ENCODE measurements at places on chromosomes 3 and 15.

DNA sequence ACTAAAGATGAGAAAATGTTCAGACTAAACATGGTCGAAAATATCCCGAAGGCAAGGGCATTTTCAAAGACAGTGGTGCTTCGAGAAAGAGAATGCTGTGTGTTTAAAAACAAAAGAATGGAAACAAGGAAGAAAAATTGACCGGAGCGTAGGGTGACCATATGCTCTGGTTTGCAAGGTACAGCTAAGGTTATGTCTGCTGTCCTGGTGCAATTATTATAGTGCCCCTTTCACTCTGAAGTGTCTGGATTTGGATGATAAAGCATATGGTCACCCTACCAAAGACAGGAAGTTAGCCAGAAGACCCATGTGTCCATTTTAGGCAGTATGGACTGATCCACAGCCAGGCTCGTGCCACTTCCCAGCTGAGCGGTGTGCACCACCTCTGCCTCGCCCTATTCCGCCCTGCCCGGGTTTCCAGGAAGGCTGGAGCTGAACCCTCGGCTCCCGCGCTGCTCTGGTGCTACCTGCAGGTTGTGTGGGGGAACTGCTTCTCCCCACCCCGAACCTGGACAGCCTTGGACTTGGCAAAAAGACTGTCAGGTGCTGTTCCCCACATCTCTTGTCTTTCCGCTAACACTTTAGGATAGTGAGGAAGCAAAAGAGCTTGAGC lies 25.2 kb downstream of the GOLGA6D start:
- DNase-seq = peak; percentile 21

DNA sequence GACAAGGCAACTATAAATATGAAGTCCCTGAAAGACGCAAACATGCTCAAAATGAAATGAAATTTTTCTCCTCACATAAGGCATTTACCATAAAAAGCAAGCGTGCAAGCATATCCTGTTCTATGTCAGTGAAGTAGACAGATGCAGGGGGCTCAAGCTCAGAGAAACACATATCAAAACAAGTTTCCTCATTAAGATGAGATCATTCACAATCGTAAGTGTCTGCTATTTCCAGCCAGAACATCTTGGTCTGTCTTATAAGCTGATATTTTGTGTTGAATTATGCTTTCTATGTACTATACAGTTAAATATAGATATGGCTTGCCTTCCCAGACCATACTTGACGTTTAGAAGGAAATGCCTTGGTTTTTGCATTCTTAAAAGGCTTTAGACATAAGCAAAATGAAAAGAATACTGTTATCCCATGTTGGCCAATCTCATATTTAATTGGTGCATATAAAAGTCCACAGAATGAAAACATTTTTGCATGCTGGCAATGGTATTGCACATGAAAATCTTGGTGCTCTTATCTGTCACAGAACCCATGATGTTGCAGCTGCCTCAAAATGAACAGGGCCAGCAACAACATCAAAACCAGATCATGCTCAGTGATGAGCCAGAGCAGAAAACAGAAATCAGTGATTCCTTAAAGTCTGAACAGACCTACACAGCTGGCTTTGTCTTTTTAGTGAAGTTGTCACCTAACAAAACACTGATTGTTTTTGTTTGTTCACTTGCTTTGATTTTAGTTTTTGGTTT lies 65.4 kb downstream of the SIDT1 start:
- DNase-seq = no peak

DNA sequence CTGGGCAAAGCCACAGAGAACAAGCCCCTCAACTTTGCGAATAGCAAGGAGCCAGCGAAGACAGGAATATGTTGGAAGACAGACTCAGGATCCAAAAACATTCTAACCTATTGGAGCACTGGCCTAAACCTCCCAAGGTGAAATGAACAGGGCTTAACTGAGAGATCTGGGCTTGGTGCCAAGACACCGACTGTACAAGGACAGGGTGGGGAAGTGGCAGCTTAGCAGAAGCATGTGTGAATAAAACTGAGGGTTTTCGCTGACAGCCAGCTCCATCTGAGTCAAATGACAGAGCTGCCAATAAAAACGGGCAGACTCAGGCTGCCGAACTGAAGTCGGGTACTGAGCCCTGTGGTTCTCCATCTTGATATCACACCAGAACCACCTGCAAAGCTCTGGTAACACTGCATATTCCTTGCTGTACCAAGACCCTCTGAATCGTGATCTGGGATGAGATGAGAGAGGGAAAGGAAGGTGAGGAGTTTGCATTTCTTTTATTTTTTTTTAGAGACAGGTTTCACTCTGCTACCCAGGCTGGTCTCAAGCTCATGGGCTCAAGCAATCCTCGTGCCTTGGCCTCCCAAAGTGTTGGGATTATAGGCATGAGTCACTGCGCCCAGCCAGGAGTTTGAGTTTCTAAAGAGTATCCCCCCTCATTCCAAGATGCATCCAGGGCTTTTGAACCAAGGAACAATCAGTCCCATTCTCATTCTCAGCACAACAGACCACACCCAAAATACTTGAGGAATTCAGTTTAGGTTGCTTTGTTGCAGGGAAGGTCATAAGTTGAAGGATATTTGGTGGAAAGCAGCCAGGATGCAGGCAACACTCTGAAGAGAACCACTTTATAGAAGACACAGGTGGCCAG lies 6.0 kb upstream of the PLCB2 start:
- DNase-seq = peak; percentile 75

DNA sequence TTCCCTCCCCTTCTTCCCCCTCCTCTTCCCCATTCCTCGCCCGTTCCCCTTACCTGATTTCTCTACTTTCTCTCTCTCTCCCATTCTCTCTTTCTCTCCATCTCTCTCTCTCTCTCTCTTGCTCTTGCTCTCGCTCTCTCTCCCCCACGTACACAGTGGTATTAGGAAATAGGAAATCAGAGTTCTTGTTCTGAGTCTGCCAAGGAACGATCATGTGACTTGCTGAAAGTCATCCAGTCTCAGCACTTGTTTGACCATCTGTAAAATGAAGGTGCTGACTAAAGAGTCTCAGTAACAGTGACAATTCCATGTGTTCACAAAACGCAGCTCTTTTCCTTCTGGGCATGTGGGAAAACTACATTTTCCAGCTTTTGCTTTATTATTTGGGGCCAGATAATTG lies 445.0 kb upstream of the TGFBR2 start:
- DNase-seq = no peak

GRCh38 chr15:65583701-65584100 lies 27.2 kb downstream of the INTS14 start:
- peak; percentile 67 for DNase-seq

GRCh38 chr3:147007736-147008245 lies 398.6 kb downstream of the ZIC4 start:
- no peak for DNase-seq

DNA sequence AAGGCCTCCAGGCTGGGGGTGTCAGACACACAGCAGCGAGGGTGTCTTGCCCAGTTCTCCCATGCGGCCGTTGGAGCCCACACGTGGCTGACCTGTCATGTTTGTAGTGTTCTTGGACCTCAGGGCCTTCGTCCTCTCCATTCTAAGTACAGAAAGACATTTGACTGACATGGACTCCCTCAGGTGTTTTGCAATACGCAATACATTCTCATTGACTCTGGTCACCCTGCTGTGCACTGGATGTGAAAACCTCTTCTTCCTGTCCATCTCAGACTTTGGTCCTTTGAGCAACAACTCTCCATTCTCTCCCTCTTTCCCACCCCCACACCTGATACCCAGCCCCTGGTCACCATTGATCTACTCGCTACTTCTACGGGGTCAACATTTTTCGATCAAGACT lies 28.9 kb upstream of the ACAD9 start:
- DNase-seq = no peak

GRCh38 chr3:14959359-14959943 lies 12.1 kb downstream of the NR2C2 start:
- DNase-seq = no peak

- DNase-seq = no peak
Measured at GRCh38 chr3:120357807-120358206, 8.7 kb upstream of the LRRC58 start.

DNA sequence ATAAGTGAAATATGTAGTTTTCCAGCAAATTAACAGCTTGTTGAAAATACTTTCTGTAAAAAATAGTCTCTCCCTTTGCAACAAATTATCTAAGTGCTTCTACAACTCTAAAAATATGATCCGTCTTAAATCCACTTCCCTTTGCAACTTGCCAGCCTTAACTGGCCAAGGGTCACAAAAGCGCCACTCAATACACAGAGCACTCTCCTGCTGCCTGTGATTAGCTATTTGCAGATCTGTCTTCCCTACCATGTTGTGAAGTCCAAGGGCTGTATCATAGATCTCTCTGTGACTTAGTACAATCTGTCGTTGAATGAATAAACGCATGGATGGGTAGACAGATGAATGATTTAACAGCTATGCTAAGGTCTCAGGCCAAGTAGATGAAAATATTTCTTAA lies 76.2 kb downstream of the ITGB5 start:
- DNase-seq = no peak

GRCh38 chr3:44109771-44110361 lies 131.8 kb upstream of the TOPAZ1 start:
- DNase-seq = peak; percentile 67

- no peak for DNase-seq
Measured at GRCh38 chr3:81445712-81446111, 315.7 kb downstream of the GBE1 start.

DNA sequence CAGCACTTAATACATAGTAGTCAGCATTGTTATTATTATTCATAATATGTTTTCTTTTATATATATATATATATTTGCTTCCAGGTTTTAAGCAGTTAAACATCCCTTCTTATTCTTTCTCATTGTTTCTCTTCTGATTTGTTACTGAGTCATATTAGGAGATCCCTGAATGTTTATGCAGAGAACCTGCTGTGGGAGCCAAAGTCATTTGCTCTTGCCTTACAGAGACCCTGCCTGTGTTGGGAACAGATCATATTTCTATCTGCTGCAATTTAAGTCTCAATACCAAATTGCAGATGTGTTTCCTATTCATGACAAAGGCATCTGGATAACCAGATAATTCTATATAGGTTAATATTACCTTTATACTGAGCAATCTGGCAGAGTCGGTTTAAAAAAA lies 323.0 kb upstream of the UMPS start:
- peak; percentile 25 for DNase-seq

- no peak for DNase-seq
Measured at GRCh38 chr3:133077688-133078087, 39.5 kb downstream of the TMEM108 start.

- DNase-seq = no peak
Measured at GRCh38 chr3:123471106-123471505, 22.2 kb upstream of the ADCY5 start.

DNA sequence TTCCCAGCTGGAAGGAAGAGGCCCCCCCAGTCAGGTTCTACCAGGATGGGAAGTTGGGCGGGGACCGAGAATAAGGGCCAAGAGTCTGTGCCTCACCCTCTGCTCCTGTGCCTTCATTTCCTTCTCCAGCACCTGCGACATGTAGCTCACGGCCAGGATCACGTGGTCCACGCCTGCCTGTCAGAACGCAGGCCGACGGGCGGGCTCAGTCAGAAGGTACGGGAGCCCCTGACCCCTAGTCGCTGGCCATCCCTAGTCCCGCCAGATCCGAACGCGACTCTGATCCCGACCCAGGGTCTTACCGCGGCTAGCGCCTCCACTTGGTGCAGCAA lies 489 bp downstream of the GMPPB start:
- DNase-seq = peak; percentile 62

GRCh38 chr3:21938267-21938681 lies 187.3 kb upstream of the ZNF385D start:
- DNase-seq = no peak

GRCh38 chr3:145639003-145639606 lies 521.9 kb downstream of the PLOD2 start:
- DNase-seq = peak; percentile 14

DNA sequence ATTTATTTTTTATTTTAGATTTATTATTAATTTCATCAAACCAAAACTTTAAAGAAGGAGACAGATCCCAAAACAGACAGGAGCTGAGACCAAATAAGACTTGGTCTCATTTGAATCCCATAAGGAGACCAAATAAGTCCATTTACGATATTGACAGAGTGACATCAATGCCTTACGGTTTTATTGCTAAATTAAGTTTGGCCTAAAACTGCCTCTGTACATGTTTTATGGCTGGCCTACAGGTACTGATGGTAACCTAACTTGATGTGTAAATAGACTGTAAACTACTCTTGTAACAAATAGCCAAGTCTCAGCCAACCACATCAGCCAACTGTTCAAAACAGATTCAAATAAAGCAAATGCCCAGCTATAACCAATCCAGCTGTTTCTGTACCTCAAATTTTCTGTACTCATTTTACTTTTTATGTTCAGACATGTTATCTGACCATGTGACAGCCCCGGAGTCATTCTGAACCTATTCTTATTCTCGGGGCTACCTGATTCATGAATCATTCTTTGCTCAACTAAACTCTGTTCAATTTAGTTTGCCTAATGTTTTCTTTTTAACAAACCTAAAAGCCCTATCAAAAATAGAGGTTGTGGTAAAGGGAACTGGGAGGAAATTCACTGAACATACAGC lies 89.4 kb upstream of the CDAN1 start:
- DNase-seq = peak; percentile 7

DNA sequence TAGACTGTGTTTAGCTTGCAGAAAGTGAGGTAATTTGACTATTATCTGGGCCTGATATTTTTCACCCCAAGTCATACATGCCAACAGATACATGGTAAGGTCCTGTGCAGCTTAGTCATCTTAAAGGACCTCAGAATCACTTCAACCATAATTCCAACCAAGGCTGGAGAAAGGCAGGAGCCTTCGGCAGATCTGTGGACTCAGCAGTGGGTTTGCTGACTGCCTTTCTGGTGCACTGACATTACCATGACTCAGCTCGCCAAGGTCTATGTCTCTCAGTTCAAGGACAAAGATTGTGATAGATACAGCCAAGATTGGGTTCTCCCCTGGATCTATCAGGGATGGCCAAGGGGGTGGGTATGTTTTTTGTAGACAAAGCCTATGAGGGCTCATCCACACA lies 32.7 kb downstream of the LYZL4 start:
- no peak for DNase-seq

DNA sequence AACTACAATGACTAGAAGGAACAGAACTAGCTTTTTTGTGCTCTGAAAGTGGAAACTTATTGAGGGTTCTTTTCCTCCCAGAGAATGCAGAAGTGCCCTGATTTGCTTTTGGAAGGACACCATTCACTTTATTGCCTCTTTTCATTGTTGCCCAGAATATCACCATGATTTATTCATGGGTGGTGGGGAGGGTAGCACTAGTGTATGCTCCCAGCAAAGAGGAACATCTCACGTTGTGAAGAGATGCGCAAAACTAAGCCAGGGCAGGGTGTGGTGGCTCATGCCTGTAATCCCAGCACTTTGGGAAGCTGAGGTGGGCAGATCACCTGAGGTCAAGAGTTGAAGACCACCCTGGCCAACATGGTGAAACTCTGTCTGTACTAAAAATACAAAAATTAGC lies 31.4 kb downstream of the FLNB start:
- no peak for DNase-seq

- DNase-seq = peak; percentile 85
Measured at GRCh38 chr15:80174017-80174746, 21.4 kb downstream of the FAH start.

DNA sequence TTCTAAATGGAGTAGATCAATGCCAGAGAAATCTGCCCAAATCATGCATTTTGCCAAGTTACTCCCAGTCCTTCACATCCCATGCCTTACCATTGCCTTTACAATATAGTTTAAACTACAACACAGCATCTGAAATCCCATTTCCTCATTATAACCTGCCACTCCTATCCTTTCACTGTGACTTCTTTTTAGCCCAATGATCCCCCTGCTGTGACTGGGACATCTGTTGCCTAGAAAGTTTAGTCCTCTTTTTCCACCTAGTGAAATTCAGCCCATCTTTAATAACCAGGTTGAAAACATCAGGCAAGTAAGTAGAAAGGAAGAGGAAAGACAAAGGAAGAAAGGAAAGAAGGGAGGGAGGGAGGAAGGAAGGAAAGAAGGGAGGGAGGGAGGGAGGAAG lies 627.9 kb upstream of the ZNF385D start:
- DNase-seq = no peak
